Stimulated activated CD4-positive, alpha-beta T cell treated with anti-CD3 and anti-CD28 coated beads, Interleukin-1b, Interleukin-23, amount 100 ng/mL, for 48 hours (primary cell): ENCODE measurements at places on chromosomes 12 and 14.

DNA sequence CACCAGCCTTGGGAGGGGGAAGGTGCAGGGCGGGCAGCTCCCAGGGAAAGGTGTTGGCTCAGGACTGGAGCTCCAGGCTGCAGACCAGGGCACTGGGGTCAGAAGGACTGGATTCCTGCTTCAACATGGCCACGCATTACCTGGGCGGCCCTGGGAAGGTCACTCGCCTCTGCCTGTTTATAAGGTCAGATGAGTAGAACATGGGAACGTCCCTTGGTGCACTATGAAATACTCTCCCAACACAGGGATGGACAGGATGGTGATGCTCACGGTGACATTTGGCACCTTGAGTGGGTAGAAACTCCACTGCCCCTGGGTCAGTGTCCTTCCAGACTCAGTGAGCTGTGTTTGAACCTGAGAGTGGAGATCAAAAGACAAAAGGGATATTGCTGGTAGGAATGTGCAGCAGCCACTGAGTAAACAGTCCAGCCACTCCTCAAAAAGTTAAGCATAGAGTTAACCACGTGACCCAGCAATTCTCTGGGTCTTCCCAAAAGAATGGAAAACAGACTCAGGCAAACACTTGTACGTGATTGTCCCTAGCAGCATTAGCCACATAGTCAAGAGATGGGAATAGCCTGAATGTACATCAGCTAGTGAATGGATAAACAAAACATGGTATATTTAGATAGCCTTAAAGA is 9.1 kb upstream of the BDKRB2 start:
- no peak for DNase-seq

DNA sequence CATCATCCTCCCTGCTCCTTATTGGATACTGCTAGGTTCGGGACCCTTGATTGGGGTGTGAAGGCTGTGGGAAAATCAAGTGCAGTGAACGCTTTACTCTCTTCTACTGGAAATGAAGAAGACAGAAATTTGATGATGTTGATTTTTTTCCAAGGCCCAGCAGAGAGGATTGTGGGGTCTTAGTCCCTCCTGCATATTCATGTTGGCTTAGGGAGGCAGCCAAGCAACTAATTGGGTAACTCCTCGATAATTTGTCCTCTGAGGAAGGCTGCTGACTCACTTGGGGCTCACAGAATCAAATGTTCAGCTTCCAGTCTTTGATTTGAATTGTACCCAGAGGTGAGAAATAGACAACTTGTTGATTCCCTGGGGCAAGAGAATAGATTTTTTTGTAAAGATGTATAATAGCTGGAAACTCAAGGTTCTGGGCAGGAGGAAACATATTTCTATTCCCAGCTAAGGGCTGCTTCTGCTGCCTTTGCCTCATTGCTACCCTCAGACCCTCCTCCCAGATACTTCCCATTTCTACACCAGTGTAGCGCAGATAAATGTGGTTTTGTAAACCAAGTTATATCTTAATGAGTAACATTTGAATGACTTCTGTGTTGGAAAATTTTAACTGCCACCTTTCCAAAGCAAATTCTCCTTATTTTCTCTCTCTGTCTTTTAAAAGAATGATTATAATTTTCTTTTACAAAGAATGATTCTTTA is 21.7 kb downstream of the NEUROD4 start:
- DNase-seq: no peak

- no peak for DNase-seq
These were observed 18.8 kb upstream of the KLRF1 start for GRCh38 chr12:9808504-9808903.

GRCh38 chr12:69490920-69491643 is 20.9 kb downstream of the FRS2 start:
- DNase-seq: no peak

GRCh38 chr14:33587791-33588190 is 363.1 kb downstream of the EGLN3 start:
- DNase-seq: no peak

DNA sequence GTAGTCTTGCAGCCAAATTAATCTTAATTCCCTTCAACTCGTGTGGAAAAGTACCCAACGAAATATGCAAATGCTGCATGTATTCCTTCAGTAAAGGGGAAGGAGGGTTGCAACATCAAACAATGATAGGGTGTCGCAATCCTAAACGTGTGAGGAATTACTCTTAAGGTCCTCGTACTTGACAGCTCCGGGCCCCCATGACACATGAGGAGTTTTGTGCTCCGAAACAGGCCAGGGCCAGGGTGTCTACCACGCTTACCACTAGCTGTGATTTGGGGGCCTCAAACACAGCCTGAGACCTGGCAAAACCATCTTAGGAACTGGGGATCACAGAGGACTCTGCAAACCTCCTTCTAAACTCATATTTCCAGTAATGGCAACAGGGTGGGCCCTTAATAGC is 20.4 kb downstream of the FOS start:
- no peak for DNase-seq

GRCh38 chr12:129911428-129912049 is 7.7 kb upstream of the TMEM132D start:
- peak; percentile 29 for DNase-seq

- no peak for DNase-seq
These were observed 19.2 kb upstream of the OAS1 start for GRCh38 chr12:112887550-112887949.

GRCh38 chr12:14962797-14963196 is 1.4 kb upstream of the ARHGDIB start:
- DNase-seq: no peak

DNA sequence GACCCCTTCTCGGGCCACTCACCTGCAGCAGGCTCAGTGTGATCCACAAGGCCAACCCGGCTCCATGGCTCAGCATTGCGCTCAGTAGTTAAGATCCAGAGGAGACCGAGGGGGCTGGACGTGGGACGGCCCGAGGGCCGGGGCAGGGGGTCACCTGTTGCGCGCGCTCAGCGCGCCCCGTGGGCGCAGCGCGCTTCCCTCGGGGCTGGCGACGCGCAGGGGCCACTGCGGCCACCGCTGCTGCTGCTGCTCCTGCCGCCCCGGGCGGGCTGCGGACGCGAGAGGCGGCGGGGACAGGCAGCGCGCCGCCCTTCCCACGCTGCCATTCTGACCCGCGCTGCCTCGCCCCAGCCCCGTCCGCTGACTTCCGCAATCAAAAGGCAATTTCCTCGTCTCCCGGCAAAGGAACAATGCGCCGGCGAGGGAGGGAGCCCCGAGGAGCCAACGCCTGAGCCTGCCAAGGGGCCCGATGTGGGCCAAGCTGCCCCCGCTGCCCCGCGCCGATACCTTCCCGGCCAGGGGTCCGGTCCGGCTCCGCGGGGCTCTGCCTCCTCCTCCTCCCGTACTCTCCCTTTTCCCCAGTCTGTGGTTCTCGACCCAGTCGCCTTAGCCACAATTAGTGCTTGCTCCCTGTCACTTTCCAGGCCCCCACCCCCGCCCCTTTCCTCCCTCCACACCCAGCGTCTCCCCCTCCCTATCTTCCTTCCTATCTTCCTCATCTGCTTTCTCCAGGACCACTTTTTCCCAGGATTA is 27.3 kb downstream of the PTPRB start:
- DNase-seq: no peak

GRCh38 chr12:2510045-2510444 is 284.7 kb upstream of the FKBP4 start:
- DNase-seq: no peak

DNA sequence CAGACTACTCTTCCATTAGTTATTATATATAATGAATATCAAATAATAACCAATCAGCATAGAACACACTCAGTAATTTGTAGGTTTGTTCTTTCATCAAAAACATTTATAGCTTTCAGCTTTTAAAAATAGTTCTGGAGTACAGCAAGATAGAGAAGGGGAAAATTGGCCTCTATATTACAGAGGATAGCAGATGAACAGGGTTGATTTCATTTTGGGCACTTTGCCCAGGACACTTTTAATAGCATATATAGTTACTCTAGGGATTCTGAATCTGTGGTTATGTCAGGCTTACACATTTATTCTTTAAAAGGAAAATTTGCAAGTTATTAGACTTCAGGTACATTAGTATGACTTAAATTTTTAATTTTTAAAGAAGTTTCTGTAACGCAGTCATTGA is 52.6 kb downstream of the IFT81 start:
- DNase-seq: no peak

DNA sequence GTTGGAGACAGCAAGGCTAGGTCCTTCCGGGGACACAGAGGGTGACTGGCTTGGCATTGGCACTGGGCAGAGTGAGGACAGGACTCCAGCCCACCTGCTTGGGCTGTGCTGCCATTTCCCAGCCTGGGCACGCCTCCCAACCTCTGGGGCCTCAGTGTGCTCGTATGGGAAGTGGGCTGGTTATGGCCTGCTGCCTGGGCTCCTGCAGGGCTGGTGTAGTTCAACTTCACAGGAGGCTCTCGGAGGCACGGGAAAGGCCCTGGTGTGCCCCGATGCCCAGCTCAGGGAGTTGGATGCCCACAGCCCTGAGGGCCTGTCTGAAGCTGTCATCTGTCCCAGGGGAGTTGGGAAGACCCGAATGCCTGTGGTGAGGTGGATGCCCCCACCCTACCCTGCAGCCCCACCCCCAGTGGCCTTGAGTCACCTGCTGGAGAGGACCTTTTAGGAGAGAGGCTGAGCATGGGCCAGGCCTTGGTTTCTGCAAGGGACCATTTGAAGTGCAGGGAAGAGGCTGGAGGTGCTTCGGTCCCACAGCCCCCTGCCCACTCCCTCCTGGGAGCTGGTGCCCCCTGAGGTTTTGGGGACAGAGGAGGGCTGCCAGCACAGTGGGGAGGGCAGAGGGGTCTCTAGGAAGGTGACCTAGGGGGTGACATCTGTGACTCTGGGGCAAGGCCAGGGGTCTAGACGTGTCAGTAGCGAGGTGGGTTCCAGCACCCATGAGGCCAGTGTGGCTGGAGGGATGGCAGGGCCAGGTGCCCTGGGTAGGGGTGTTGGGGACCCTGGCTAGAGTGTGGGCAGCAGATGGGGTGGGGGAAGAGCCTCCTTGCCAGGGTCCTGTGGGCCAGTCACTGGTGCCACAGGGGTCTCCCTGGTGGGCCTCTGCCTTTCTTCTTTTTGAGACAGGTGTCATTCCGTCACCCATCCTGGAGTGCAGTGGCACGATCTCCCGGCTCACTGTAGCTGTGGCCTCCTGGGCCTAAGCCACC is 9.1 kb downstream of the ULK1 start:
- no peak for DNase-seq

DNA sequence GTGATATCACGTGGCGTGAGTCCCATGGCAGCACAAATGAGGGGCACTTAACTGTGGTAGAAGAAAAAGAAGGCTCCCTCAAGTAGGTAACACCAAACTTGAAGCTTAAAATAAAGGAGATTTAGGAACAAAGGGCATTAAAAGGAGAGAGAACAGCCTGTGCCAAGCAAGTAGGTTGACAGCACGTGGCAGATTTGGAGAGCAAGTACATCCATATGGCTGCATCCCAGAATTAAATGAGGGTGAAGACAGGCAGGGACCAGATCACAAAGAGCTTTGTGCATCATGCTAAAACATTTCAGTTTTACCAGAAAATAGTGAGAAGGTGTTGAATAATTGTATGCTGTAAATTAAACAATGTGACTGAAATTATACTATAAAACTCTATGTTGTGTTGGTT is 32.8 kb downstream of the KCNMB4 start:
- DNase-seq: no peak

- DNase-seq: no peak
These were observed 25.9 kb downstream of the CMKLR1 start for GRCh38 chr12:108313241-108313605.

DNA sequence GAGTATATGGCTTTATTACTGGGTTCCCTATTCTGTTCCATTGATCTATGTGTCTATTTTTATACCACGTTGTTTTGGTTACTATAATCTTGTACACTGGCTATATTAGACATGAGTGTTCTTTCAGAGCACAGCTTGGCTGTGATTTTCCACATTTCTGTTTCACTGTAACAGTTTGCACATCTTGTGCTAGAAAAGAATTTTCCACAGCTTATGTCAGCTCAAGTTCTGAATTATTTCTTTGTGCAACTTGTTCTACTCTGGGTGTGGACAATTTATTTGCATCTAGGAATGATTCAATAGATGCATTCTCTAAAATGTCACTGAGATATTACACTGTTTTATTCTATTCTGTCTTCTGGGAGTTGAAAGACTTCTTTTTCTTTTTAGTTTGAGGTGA is 28.4 kb upstream of the OR5AU1 start:
- DNase-seq: no peak

- DNase-seq: peak; percentile 57
These were observed 498.7 kb downstream of the TMEM121 start for GRCh38 chr14:106024983-106025604.

- no peak for DNase-seq
These were observed 974.7 kb downstream of the NRXN3 start for GRCh38 chr14:79144896-79145295.
